ENCODE measurements at places on chromosomes 5 and 9.

GRCh38 chr5:133347039-133347438 lies 265.3 kb downstream of the FSTL4 start:
- no peak for DNase-seq

DNA sequence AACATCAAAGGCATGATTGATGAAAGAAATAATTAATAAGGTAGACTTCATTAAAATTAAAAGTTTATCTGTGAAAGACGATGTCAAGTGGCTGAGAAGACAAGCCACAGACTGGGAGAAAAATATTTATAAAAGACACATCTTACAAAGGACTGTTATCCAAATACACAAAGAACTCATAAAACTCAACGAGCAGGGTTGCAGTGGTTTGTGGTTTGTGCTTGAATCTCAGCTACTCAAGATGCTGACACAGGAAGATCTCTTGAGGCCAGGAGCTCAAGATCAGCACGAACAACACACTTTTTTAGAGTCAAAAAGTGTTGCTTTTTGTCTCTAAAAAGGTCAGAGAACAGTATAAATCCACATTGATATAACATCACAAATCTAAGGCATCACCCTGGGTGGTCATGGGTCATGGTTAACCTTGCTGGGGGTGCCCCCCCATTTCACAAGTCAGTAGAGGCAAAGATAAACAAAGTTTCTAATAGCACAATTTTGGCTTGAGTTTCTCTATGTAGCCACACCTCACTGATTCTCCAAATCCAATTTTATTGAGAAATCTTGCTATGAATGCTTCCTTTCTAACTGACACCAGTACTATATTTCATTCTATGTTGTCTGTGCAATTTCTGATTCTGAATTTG lies 342.9 kb upstream of the RPS23 start:
- DNase-seq, result no peak

DNA sequence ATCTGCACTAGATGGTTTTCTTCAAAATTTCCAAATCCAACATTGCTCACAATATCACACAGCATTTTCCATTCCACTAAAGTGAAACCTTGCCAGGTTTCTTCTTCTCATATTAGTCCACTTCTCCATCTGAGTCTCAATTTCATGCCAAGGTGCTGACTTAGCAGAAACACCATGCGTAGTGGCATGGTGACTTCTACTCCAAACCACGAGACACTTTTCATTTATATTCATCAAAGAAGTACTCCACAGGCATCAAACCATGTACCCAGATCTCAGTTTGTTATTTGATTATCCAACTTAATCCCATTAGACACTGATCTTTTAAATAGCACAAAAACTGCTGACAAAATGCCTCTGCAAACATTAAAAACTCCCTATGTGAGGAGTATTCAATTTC lies 233.4 kb upstream of the ITGA1 start:
- no peak for DNase-seq

DNA sequence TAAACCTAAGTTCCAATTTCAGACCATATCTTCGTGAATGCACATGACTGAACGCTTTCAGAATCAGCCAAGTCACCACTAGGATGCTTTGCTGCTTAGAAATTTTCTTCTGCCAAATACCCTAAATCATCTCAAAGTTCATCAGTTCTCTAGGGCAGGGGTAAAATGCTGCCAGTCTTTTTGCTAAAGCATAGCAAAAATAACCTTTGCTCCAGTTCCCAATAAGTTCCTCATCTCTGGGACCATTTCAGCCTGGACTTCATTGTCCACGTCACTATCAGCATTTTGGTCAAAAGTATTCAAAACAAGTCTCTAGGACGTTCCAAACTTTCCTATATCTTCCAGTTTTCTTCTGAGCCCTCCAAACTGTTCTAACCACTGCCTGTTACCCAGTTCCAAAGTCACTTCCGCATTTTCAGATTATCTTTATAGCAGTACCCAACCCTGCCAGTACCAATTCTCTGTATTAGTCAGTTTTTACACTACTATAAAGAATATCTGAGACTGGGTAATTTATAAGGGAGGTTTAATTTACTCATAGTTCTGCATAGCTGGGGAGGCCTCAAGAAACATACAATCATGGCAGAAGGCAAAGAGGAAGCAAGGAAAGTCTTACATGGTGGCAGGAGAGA lies 74.8 kb downstream of the NR3C1 start:
- DNase-seq, result no peak

- no peak for DNase-seq
These were observed 35.1 kb downstream of the GOLM1 start for GRCh38 chr9:86064220-86064619.

Data from substantia nigra (tissue), 51 donors.